ENCODE measurements at places on chromosomes 7 and 10.

GRCh38 chr10:125795128-125795527 lies 19.5 kb upstream of the MMP21 start:
- DNase-seq: no peak

GRCh38 chr10:89351412-89351779 lies 23.6 kb downstream of the IFIT3 start:
- no peak for DNase-seq

GRCh38 chr7:80088705-80089104 lies 45.9 kb upstream of the GNAI1 start:
- DNase-seq: no peak

GRCh38 chr10:58014436-58014835 lies 253.3 kb downstream of the IPMK start:
- DNase-seq: no peak

GRCh38 chr10:116540814-116541213 lies 4.9 kb upstream of the PNLIP start:
- DNase-seq: no peak

Data from CD4-positive, alpha-beta T cell treated with Interleukin-12 subunit alpha and Interleukin-12 subunit beta, for 1 hour (primary cell).